ENCODE measurements at places on chromosomes 6 and 20. TPM values are rescaled to one million over a fixed set of nuclear protein-coding genes. Genes with fewer than 3 reads are reported as not detected.

RBPJL gene
- total RNA-seq: not detected

- H3K27ac ChIP-seq: no peak overlapping the region
- no peaks in the 10 kb centered on the region for H3K4me1 ChIP-seq
- H3K4me3 ChIP-seq: no peak overlapping the region
- no peaks in the 10 kb centered on the region for H3K36me3 ChIP-seq
These were observed 132.7 kb upstream of the TCF21 start for GRCh38 chr6:133756078-133756695.

SLA2 gene
- total RNA-seq: 52.6 TPM

TBX18 gene
- not detected for total RNA-seq

GRCh38 chr20:59776059-59776603 is 157.3 kb downstream of the SYCP2 start:
- no peak overlapping the region for H3K4me3 ChIP-seq
- H3K4me1 ChIP-seq: no peaks in the 10 kb centered on the region
- no peak for DNase-seq
- no peaks in the 10 kb centered on the region for H3K27me3 ChIP-seq
- no peaks in the 10 kb centered on the region for H3K36me3 ChIP-seq

GRCh38 chr20:25532971-25533391 is 52.4 kb downstream of the NINL start:
- H3K27ac ChIP-seq: no peak overlapping the region
- H3K27me3 ChIP-seq: no peaks in the 10 kb centered on the region
- DNase-seq: no peak
- H3K36me3 ChIP-seq: peaks cover 2% of the 10 kb centered on the region

- peak; percentile 29 for DNase-seq
- H3K27me3 ChIP-seq: peaks cover 30% of the 10 kb centered on the region
- peak overlapping the region; percentile 32 for H3K27ac ChIP-seq
- no peaks in the 10 kb centered on the region for H3K36me3 ChIP-seq
- peak overlapping the region; percentile 26 for H3K4me3 ChIP-seq
These were observed 11.9 kb downstream of the VSTM2L start for GRCh38 chr20:37914672-37915433.

DNA sequence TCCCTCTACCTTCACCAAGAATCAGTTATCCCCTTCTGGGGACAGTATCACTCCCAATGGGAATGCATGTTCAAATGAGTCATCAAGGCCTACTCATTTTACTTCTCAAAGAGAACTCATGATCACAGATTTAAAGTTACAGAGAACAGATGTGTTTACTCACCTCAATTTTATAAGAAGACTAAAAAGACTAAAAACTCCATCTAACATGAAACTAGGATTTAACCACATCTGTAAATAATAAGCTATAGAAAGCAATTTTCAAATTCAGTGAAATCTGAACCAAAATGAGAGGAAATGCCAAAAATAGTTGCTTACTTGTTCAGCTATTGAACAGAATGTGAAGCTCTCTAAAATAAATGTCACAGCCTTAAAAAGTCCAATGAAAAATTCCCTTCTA is 300.1 kb upstream of the KCNQ5 start:
- H3K27ac ChIP-seq: no peak overlapping the region
- no peaks in the 10 kb centered on the region for H3K36me3 ChIP-seq
- no peak for DNase-seq
- H3K4me3 ChIP-seq: no peak overlapping the region

DNA sequence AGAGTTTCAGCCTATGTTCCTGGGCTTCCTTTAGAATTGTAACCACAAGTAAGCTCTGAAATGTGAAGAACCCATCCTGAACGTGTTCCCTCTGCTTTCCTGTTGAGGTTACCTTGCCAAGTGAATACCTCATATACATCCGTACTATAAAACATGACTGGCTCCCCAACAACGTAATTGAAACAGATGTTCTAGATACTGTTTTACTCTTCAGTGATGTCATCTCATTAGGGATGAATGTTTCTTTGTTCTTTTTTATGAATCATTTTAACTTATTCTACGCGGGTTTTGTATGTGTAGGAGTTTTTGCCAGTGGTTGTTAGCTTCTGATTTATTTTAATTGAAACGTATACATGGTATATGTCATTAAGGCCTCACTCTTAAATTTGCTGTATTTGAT is 166.8 kb downstream of the SAMD5 start:
- H3K36me3 ChIP-seq: no peaks in the 10 kb centered on the region
- no peak overlapping the region for H3K4me3 ChIP-seq
- no peaks in the 10 kb centered on the region for H3K4me1 ChIP-seq
- peaks cover 5% of the 10 kb centered on the region for H3K27me3 ChIP-seq
- H3K27ac ChIP-seq: no peak overlapping the region

- peaks cover 47% of the 10 kb centered on the region for H3K36me3 ChIP-seq
- peaks cover 90% of the 10 kb centered on the region for H3K4me1 ChIP-seq
- DNase-seq: no peak
- H3K27me3 ChIP-seq: no peaks in the 10 kb centered on the region
- H3K27ac ChIP-seq: peak overlapping the region; percentile 35
These were observed 128.9 kb downstream of the HIVEP2 start for GRCh38 chr6:142816031-142816430.

- peaks cover 2% of the 10 kb centered on the region for H3K4me1 ChIP-seq
- no peak for DNase-seq
- no peak overlapping the region for H3K27ac ChIP-seq
- peaks cover 16% of the 10 kb centered on the region for H3K27me3 ChIP-seq
- no peaks in the 10 kb centered on the region for H3K36me3 ChIP-seq
These were observed 19.7 kb upstream of the MTCL3 start for GRCh38 chr6:127538750-127539264.

- DNase-seq: no peak
- peaks cover 39% of the 10 kb centered on the region for H3K27me3 ChIP-seq
- no peaks in the 10 kb centered on the region for H3K36me3 ChIP-seq
- peaks cover 26% of the 10 kb centered on the region for H3K4me1 ChIP-seq
These were observed 44.4 kb downstream of the IYD start for GRCh38 chr6:150413198-150413597.

DNA sequence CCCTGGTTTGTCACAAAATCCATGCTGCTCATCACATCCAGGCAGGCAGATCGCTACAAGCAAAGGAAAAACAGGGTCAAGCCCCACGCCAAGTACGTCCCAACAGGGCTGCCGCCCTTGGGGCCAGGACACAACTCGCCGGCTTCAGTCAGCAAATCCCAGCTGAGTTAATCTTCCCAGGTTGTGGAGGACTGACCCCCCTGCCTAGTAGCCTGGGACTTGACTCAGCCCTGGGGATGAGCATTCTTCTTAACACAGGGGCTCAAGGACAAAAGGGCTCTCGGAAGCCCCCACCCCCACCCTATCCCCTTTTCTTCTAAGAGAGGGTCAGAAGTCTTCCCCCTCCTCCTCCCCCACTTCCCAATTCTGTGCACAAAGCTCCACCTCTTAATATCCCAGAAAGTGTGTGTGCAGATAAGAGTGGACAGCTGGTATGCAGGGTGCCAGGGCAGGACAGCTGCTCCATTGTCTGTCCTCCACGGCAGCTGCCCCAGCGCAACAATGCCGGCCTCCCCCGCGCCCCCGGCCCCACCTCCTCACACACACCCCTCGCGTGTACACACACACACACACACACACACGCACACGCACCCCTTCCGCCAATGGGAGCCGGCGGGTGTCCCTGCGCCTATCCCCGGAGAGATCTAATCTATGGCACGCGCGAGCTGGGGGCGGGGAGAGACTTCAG is 4.5 kb downstream of the DLL1 start:
- peaks cover 13% of the 10 kb centered on the region for H3K4me1 ChIP-seq
- H3K4me3 ChIP-seq: no peak overlapping the region
- H3K27me3 ChIP-seq: peaks cover 21% of the 10 kb centered on the region
- no peak overlapping the region for H3K27ac ChIP-seq
- peak; percentile 30 for DNase-seq

DNA sequence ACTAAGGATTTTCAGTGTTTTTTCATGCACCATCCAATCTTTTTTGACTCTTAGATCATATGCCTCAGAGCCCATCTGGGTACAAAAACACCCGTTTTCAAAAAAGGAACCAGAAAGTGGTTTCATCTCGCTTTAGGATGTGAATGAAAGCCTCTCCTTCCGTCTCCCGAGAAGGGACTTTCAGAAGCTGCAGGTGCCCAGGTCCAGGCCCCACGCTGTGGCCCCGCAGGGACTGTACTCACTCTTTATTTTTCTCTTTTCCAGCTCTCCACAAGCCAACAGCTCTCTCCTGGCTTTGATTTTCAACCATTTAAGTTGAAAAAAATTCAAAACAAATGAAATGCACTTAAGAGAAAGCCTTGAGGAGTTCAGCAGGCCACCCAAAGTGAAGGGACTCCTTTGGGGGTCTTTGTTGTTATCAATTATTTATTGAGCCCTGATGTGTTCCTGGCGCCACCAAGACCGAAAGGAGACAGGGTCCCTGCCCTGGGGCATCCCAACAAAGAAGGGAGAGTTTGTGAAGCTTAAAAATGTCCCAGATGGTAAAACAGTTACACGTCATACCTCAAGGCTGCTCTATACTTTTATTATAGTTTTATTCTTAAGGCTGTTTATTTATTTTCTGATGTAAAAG is 467.3 kb downstream of the PREX1 start:
- H3K27ac ChIP-seq: no peak overlapping the region
- no peaks in the 10 kb centered on the region for H3K36me3 ChIP-seq
- no peak for DNase-seq
- H3K4me3 ChIP-seq: no peak overlapping the region
- no peaks in the 10 kb centered on the region for H3K4me1 ChIP-seq
- H3K27me3 ChIP-seq: peaks cover 2% of the 10 kb centered on the region

DNA sequence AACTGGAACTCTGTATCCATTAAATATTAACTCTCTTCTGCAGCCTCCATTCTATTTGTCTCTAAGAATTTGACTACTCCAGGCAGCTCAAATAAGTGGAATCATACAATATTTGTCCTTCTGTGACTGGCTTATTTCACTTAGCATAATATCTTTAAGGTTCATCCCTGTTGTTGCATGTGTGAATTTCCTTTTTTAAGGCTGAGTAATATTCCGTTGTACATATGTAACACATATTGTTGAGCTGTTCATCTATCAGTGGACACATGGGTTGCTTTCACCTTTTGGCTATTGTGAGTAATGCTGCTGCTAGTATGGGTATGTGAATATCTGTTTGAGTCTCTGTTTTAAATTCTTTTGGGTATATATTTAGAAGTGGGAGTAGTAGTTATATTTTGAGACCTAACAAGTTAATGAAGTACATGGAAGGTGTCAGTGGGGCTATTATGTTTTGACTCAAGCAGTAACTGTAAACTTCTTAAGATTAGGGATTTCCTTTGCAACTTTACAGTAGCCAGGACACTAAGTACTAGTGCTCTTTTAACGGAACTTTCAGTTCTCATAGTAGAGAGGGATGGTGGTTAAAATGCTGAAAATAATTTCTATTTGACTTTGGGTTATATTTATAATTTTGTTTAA is 29.7 kb upstream of the TMEM217 start:
- H3K27ac ChIP-seq: no peak overlapping the region
- DNase-seq: no peak
- no peaks in the 10 kb centered on the region for H3K27me3 ChIP-seq
- peaks cover 35% of the 10 kb centered on the region for H3K4me1 ChIP-seq

ADGRF5 gene
- not detected for total RNA-seq

- no peaks in the 10 kb centered on the region for H3K4me1 ChIP-seq
- H3K4me3 ChIP-seq: no peak overlapping the region
- H3K27me3 ChIP-seq: no peaks in the 10 kb centered on the region
- no peak for DNase-seq
- H3K36me3 ChIP-seq: no peaks in the 10 kb centered on the region
These were observed 72.3 kb upstream of the SOX4 start for GRCh38 chr6:21521276-21521675.

DNA sequence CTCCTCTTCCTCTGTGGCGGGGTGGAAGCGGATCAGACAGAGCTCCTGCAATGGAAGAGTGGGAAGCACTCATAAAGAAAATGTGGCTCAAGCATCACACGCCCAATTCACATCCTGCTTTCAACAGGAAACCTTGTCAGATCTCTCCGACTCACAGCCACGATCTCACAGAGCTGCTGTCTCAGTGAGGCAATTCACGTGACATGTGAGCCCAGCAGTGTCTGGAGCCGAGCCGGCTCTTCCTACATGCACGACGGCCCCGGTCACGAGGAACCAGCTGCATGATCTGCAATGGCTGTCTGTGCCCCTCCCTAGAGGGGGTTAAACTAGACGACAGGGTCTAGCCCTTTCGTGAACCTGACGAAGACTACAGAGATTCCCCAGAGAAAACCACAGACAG is 29.5 kb upstream of the TCFL5 start:
- DNase-seq: peak; percentile 56
- H3K27me3 ChIP-seq: no peaks in the 10 kb centered on the region
- H3K4me3 ChIP-seq: no peak overlapping the region

OR14J1 gene
- not detected for total RNA-seq

DNA sequence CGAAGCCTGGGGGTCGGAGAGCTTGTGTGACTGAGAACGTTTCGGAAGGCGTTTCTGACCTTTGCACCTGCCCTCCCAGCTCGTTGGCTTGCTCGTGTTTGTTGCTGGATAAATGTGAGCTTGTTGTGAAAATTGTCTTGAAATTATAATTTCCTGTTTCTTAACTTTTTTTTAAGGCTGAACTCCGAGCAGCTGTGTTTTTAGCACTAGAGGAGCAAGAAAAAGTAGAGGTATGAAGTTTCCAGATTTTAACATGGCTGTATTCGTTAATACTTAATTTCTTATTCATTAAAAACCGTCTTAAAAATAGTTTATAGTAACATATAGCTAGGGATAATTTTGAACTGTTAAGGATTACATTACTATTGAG is 672 bp downstream of the CEP43 start:
- H3K27me3 ChIP-seq: no peaks in the 10 kb centered on the region
- H3K27ac ChIP-seq: peak overlapping the region; percentile 78
- H3K36me3 ChIP-seq: peaks cover 16% of the 10 kb centered on the region
- H3K4me3 ChIP-seq: peak overlapping the region; percentile 85

DNA sequence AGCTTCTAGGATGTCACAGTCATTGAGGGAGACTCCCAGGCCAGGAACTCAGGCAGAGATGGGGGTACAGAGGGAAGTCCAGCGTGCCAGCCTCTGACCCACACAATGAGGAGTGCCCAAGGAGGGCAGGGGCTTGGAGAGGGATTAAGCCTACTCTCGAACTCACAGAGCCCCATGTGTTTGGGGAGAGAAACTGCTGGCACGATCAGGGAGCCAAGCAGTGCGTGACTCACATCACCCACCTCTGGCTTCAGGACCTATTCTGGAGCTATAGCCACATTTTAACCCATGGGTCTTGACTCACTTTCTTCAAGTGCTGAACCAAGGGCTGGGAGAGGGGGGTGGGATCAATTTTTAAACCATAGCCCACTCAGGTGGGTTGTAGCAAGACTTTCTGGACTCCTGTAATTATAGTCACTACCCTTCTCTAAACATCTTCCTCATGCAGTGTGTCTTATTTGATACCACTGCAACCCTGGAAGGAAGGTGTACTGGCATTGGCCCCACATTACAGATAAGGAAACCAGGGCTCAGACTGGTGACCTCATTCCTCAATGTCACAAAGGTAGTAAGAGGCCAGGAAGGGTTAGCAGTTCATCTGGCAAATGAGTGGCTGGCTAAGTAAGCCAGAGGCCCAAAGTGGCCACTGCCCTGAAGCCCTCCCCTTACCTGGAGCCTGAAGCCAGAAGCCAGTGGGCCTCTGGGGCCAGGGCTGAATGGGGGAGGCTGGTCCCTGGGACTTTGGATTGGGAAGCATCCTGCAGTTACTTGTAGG is 12.0 kb downstream of the FOXP4 start:
- DNase-seq: no peak
- H3K4me3 ChIP-seq: no peak overlapping the region
- no peaks in the 10 kb centered on the region for H3K36me3 ChIP-seq
- no peaks in the 10 kb centered on the region for H3K27me3 ChIP-seq

GRCh38 chr6:5012519-5012918 is 8.7 kb upstream of the RPP40 start:
- no peak overlapping the region for H3K27ac ChIP-seq
- no peaks in the 10 kb centered on the region for H3K4me1 ChIP-seq
- DNase-seq: no peak
- no peak overlapping the region for H3K4me3 ChIP-seq

All from activated CD4-positive, alpha-beta T cell treated with anti-CD3 and anti-CD28 coated beads for 36 hours (primary cell).